ENCODE measurements at places on chromosomes 16 and 17.

DNA sequence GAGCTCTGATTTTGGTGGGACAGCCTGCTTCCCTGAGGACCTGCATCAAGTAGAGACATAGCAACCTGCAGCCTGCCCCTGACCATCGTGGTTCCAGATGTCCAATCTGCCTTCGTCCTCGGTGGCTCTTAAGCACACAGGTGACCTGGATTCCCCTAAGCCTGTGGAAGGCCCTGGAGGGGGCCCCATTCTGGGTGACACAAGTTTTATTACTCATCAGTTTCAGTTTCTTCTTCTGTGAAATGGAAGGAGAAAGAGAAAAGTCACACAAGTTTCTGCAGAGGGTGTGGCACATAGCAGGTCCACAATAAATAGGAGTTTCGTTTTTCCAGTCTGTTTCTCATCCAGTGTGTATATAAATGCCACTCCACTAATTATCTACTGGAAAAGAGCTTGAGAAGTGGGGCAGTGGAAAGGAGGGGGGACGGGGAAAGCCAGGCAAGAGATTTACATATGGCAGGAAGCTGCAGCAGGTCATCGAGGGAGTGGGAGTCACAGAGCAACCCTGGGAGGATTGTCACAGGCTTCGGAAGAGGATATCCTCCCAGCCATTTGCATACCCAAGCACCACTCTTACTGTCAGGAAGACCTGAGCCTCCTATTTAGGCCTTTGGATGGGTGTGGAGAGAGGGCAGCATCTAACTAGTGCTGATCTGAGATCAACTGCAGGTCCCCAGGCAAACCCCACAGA is 10.0 kb upstream of the NOS2 start:
- peak; percentile 40 for DNase-seq

- DNase-seq = peak; percentile 55
Observed at GRCh38 chr17:45948881-45949624, 50.0 kb upstream of the STH start.

GRCh38 chr17:61783556-61784304 is 79.6 kb downstream of the BRIP1 start:
- no peak for DNase-seq

- DNase-seq = no peak
Observed at GRCh38 chr16:10667239-10667638, 27.5 kb downstream of the TEKT5 start.

DNA sequence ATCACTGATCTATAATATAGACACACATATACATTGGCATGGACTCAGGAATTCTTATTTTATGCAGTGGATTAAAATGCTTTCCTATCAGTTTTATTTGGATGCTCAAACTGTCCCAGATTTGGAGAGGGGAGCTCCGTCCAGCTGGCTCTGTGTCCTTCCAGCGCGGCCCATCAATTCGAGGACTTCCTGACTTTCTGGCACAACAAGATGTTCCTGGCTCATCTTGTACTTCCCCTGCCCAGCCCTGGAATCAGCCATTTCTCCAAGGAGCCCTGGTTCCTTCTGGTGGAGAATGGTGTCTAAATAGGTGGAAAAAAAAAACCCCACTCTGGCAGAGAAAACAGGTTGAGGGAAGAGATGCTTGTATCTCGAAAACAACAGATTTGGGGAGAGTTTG is 94.5 kb downstream of the CRISPLD2 start:
- no peak for DNase-seq

DNA sequence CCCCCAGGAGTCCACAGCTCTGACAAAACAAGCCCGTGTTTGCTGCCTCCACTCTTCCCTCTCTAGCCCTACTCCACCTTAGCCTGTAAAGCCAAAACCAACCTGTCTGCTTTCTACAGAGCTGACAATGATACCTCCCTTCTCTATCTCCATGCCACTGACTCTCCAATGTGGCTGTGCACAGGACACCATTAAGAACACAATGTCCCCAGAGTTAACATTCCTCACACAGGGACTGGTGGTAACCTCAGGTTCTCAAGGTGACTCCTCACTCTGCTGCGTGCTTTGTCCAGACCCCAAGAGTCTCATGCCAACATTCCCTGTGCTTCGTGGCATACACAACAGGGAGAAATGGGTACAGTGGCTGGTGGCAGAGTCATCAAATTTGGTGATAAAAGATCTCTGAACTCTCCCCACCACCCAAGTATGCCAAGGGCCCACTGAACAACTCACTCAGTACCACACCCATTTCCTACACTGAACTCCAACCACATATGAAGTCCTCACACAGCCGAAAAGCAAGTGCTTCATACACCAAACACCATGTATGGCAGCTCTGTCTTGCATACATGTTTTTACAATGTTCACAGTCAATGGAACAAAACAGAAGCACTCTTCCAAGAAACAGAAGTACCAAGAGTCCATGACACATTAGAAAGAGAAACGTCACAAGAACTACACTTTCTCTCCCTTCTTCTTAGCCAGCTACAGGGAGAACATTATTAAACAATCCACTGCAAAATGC is 21.1 kb downstream of the CSNK2A2 start:
- no peak for DNase-seq

DNA sequence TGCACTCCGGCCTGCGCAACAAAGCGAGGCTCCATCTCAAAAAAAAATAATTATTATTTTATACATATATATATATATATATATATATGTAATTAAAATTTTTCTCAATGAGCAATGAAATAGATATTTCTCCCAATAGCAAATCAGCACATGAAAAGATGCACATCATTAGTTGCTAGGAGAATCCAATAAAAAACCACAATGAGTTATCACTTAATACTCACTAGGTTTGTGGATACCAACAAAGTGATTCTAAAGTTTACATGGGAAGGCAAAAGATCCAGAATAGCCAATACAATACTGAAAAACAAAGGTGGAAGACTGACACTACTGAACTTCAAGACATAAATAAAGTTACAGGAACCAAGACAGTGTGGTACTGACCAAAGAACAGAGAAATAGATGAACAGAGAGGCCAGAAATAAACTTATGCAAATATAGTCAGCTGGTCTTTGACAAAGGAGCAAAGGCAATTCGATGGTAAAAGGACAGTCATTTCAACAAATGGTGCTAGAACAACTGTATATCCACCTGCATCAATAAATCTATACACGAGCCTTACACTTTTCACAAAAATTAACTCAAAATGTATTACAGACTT is 13.6 kb downstream of the SMG6 start:
- DNase-seq = no peak

- DNase-seq = no peak
Observed at GRCh38 chr17:77790143-77790829, 168.2 kb upstream of the TNRC6C start.

GRCh38 chr16:24855678-24856077 is 9.9 kb downstream of the SLC5A11 start:
- DNase-seq = no peak

GRCh38 chr17:17778308-17779014 is 58.3 kb downstream of the SREBF1 start:
- DNase-seq = no peak

- DNase-seq = no peak
Observed at GRCh38 chr17:57760046-57760445, 14.9 kb upstream of the CCDC182 start.

DNA sequence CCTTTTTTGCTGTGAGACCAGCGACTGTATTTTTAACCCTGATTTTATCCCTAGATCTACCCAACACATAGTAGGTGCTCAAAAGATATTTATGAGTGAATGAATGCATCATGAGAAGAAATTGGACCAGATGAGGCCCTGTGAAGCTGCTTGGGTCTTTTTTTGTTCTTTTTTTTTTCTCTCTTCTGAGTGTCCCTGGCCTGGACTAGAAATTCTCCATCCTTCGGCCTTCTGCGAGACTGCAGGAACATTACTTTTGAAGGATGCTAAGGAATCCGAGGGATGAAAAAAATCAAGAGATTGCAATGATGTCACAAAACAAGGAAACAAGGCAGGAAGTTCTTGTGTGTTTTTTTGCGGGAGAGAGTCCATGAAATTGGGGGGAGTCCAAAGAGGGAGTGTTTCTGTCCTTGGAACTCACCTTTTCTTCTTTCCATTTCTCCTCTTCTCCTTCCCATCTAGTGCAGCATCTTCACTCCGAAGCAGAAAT is 560 bp upstream of the RUSF1 start:
- DNase-seq = no peak

DNA sequence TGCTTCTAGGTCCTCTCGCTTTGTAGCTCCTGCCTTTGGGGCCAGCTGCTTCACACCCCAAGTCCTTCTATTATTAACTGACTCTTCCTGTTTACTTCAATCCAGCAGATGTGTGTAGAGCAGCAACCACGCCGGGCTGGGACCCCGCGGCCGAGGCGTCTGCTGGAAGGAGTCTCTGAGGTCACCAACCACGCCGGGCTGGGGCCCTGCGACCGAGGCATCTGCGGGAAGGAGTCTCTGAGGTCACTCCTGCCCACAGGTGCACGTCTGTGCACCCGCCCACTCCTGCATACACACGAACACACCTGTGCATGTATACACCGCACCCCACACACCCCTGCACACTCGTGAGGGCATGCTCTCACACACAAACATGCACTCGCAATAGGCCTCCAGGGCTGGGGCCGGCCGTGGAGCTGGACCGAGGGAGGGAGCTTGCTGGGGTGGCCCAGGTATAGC is 7.8 kb upstream of the TEX19 start:
- DNase-seq = no peak
